ENCODE measurements at places on chromosomes 2 and 18. TPM values are rescaled to one million over a fixed set of nuclear protein-coding genes. Genes with fewer than 3 reads are reported as not detected.

DNA sequence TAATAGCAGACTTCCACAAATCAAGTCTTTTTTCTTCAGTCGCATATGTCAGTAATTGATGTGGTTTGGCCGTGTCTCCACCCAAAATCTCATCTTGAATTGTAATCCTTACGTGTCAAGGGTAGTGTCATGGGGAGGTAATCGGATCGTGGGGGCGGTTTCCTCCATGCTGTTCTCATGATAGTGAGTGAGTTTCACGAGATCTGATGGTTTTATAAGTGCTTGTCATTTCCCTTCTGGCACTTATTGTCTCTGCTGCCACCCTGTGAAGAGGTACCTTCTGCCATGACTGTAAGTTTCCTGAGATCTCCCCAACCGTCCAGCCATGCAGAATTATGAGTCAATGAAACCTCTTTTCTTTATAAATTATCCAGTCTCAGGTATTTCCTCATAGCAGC lies 478.8 kb downstream of the PTPRM start:
- no peaks in the 10 kb centered on the region for H3K27me3 ChIP-seq
- H3K4me1 ChIP-seq = no peaks in the 10 kb centered on the region
- no peak for DNase-seq
- no peak overlapping the region for H3K4me3 ChIP-seq

DNA sequence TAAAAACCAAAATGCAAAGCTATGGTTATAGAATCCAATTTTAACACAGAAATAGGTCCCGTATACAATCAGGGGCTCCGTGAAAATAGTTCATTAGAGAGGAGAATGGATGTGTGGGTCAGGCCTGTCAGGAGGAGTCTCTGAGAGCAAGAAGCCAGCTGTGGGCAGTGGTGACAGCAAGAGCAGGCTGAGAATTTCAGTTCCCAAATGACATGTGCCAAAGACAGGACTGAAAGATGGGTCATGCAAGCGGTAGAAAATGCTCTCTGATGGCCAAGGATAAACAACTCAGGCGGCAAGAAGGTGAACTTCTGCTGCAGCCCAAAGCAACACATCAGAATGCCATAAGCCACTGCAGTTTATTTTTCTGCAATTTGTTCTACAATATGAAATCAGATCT lies 100.4 kb downstream of the CCDC141 start:
- H3K27me3 ChIP-seq = no peaks in the 10 kb centered on the region
- H3K27ac ChIP-seq = no peak overlapping the region

Gene RANBP2
- total RNA-seq = 156 TPM

Gene CABYR
- total RNA-seq = 4.7 TPM

GRCh38 chr2:19911808-19912509 lies 10.2 kb upstream of the TTC32 start:
- no peaks in the 10 kb centered on the region for H3K4me1 ChIP-seq
- no peaks in the 10 kb centered on the region for H3K36me3 ChIP-seq
- H3K4me3 ChIP-seq = no peak overlapping the region
- H3K27ac ChIP-seq = no peak overlapping the region

Gene SPTBN1
- 286 TPM for total RNA-seq

Gene FIGN
- total RNA-seq = 1.2 TPM

- H3K27ac ChIP-seq = no peak overlapping the region
- H3K27me3 ChIP-seq = no peaks in the 10 kb centered on the region
- H3K36me3 ChIP-seq = no peaks in the 10 kb centered on the region
- no peaks in the 10 kb centered on the region for H3K4me1 ChIP-seq
- H3K4me3 ChIP-seq = no peak overlapping the region
Observed at GRCh38 chr2:195486520-195486919, 170.5 kb upstream of the SLC39A10 start.

DNA sequence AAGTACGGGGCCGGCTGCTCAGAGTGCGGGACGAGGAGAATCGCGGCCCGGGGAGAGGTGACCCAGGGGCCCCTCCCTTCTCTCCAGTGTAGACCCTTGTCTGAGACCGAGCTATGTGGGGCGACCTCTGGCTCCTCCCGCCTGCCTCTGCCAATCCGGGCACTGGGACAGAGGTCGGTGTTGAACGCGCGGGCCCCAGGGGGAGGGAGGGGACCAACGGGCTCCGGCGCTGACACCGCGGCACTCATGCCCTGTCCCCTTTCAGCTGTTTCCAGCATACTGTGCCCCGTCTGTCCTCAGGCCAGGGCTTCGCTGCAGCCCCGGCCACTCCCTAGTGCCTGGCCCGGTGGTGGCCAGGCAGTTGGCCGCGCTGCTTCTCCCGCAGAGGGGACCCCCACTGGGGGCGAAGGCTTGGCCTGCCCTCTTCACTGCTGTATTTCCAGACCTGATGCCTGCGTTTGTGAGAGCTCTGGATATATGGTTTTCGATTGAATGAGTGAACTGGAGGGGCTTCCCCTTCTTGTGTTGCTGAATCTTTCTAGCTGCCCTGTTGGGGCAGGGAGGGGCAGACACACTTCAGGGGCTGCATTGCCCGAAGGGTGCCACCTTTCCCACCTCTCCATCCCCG lies 809 bp downstream of the DBI start:
- peaks cover 35% of the 10 kb centered on the region for H3K36me3 ChIP-seq
- peak; percentile 82 for DNase-seq
- peak overlapping the region; percentile 63 for H3K4me3 ChIP-seq
- peak overlapping the region; percentile 91 for H3K27ac ChIP-seq
- H3K4me1 ChIP-seq = peaks cover 45% of the 10 kb centered on the region

- DNase-seq = peak; percentile 67
- peak overlapping the region; percentile 98 for H3K4me3 ChIP-seq
- peaks cover 15% of the 10 kb centered on the region for H3K36me3 ChIP-seq
- H3K27ac ChIP-seq = peak overlapping the region; percentile 99
- H3K4me1 ChIP-seq = peaks cover 10% of the 10 kb centered on the region
Observed at GRCh38 chr2:229921101-229921891, 513 bp downstream of the TRIP12 start.

DNA sequence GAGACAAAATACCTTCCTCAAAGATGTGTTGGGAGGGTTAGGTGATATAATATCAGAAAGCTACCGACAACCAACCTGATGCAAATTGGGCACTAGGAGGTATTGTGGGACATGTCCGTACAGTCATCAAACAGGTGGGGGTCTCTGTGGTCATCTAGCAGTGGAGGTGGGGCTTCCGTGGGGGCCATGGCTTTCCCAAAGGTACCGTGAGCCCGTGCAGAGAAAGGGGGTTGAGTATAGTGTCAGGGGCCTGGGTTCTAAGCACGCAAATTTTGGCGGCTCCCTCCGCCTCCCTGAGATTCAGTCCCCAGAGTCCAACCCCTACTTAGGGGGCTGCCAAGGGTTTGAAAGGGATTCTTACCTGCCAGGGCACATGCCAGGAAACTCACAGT lies 32.6 kb downstream of the HJURP start:
- no peak overlapping the region for H3K4me3 ChIP-seq
- no peaks in the 10 kb centered on the region for H3K4me1 ChIP-seq
- H3K27me3 ChIP-seq = no peaks in the 10 kb centered on the region
- no peak for DNase-seq
- H3K27ac ChIP-seq = no peak overlapping the region
- H3K36me3 ChIP-seq = no peaks in the 10 kb centered on the region

DNA sequence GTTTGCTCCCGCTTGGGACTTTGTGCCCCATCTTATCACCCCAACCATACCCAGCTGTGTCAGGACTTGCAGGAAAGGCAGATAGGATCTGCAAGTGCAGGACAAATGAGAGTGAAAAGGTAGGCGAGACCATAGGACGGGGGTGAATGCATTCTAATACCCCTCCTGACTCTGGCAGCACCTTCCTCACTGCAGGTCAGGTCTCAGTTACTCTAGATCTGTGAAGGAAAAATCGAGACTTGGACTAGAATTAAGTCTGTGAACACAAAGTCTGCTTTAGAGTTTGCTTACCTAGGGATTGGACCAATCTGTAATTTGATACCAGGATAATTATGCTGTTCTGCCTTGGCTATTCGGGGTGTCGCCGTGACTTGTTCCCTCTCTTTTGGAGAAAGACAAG lies 19.7 kb downstream of the NT5DC4 start:
- no peak overlapping the region for H3K4me3 ChIP-seq
- H3K36me3 ChIP-seq = no peaks in the 10 kb centered on the region
- no peak for DNase-seq
- peaks cover 5% of the 10 kb centered on the region for H3K4me1 ChIP-seq
- H3K27me3 ChIP-seq = no peaks in the 10 kb centered on the region
- no peak overlapping the region for H3K27ac ChIP-seq

- H3K27me3 ChIP-seq = no peaks in the 10 kb centered on the region
- H3K36me3 ChIP-seq = no peaks in the 10 kb centered on the region
- no peak overlapping the region for H3K4me3 ChIP-seq
- H3K27ac ChIP-seq = no peak overlapping the region
- H3K4me1 ChIP-seq = no peaks in the 10 kb centered on the region
- DNase-seq = no peak
Observed at GRCh38 chr2:66938471-66938967, 458.6 kb upstream of the ETAA1 start.

Gene MROH2A
- not detected for total RNA-seq

GRCh38 chr2:143824791-143825190 lies 695.1 kb downstream of the ZEB2 start:
- no peaks in the 10 kb centered on the region for H3K36me3 ChIP-seq
- DNase-seq = no peak
- no peak overlapping the region for H3K4me3 ChIP-seq
- H3K27ac ChIP-seq = no peak overlapping the region
- H3K4me1 ChIP-seq = no peaks in the 10 kb centered on the region

Gene FER1L5
- not detected for total RNA-seq

DNA sequence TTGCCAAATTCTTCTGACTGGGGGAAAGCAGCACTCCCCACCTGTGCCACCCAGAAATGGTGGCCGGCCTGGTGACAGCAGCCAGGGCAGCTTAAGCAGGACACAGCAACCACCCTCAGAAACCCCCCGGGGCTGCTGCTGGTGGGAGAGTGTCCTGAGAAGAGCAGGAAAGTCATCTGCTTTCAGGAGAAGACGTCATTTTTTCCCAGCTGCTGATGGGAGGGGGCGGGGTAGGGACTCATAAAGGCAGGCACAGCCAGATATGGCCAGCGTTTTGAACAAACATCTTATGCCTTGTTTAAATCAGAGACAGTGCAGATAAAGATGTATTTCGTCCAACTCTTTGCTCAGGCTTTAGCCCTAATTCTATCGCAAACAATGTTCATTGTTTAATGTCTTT lies 139.5 kb downstream of the LRRC30 start:
- H3K27ac ChIP-seq = peak overlapping the region; percentile 64
- H3K27me3 ChIP-seq = no peaks in the 10 kb centered on the region
- H3K4me3 ChIP-seq = no peak overlapping the region
- H3K4me1 ChIP-seq = peaks cover 21% of the 10 kb centered on the region
- DNase-seq = peak; percentile 78

Gene DOK6
- 10.1 TPM for total RNA-seq

DNA sequence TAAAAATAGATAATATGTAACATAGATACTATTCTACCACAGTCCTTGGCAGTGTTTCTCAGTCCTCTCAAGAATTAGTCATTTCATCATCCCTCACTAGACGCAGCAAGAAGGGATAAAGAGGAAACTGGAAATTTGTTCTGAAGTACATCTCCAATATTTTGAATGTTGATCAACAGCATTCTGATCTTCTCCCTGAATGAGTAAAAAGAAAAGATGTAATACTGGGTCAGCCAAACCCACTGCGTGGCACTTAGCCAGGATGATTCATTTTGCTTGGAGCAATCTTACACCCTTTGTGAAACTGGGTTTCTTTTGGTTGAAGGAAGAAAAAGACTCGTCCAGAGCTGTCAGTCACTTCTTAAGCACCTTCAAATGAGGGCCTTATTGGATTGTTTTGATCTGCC lies 54.1 kb downstream of the TAF1B start:
- H3K4me1 ChIP-seq = peaks cover 11% of the 10 kb centered on the region
- DNase-seq = peak; percentile 73
- peak overlapping the region; percentile 44 for H3K27ac ChIP-seq
- H3K36me3 ChIP-seq = peaks cover 1% of the 10 kb centered on the region
- no peaks in the 10 kb centered on the region for H3K27me3 ChIP-seq

GRCh38 chr2:103823847-103824246 lies 1030.1 kb upstream of the POU3F3 start:
- no peaks in the 10 kb centered on the region for H3K4me1 ChIP-seq
- DNase-seq = peak; percentile 55
- H3K4me3 ChIP-seq = no peak overlapping the region
- no peak overlapping the region for H3K27ac ChIP-seq

Gene RMC1
- total RNA-seq = 21.9 TPM

GRCh38 chr2:100603948-100604633 lies 41.3 kb downstream of the PDCL3 start:
- H3K36me3 ChIP-seq = no peaks in the 10 kb centered on the region
- no peak overlapping the region for H3K27ac ChIP-seq
- DNase-seq = no peak
- peaks cover 4% of the 10 kb centered on the region for H3K4me1 ChIP-seq
- H3K27me3 ChIP-seq = no peaks in the 10 kb centered on the region

Gene CNDP1
- 0.72 TPM for total RNA-seq

DNA sequence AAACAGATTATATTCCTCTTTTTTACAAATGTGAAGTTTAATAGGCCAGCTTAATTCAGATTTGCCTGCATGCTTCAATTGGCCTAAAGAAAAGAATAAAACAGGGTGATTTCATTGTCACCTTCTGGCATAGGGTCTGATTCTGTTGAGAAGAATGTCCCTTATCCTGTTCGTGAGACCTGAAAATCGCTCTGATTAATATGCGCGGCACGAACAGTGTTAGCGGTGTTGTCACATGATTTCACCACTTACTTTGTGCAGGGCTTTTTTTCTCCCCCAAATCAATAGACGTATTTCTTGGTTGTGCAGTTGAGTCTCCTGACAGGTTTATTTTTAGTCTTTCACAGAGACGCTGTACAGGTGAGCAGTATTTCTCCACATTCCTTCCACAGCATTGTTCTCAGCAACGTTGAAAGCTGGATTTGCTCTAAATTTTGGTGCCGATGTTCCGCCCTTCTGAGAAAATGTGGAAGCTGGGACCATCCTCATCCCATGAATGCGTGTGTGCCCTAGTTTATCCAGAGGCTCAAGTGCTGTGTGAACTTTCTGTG lies 81.9 kb downstream of the ITGB1BP1 start:
- H3K27me3 ChIP-seq = no peaks in the 10 kb centered on the region
- H3K27ac ChIP-seq = no peak overlapping the region
- peak; percentile 40 for DNase-seq
- H3K4me3 ChIP-seq = no peak overlapping the region
- peaks cover 11% of the 10 kb centered on the region for H3K4me1 ChIP-seq
- peaks cover 5% of the 10 kb centered on the region for H3K36me3 ChIP-seq

GRCh38 chr2:206054952-206055351 lies 31.0 kb downstream of the INO80D start:
- H3K4me1 ChIP-seq = no peaks in the 10 kb centered on the region
- H3K36me3 ChIP-seq = peaks cover 59% of the 10 kb centered on the region
- no peak overlapping the region for H3K27ac ChIP-seq
- H3K4me3 ChIP-seq = no peak overlapping the region
- H3K27me3 ChIP-seq = no peaks in the 10 kb centered on the region

DNA sequence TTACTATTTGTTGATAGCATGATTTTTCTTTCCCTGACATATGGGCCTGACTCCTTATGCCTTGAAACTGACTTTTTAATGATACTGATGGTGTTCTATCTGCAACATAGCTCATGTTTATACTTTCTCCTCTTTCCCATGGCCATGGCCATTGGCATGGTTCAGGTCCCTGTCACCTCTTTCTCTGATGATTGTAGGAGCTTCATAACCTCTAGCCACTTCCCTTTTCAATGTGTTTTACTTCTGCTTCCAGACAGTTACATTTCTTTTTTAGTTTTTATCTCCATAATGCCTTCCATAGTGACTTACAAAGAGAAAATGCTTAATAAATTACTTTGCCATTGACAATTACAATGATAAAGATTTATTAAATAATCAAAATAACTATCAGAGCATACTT lies 177.9 kb upstream of the SETBP1 start:
- no peak for DNase-seq
- no peaks in the 10 kb centered on the region for H3K36me3 ChIP-seq
- no peak overlapping the region for H3K4me3 ChIP-seq

Gene TUBA4B
- not detected for total RNA-seq

- peaks cover 30% of the 10 kb centered on the region for H3K36me3 ChIP-seq
- H3K27ac ChIP-seq = no peak overlapping the region
- no peak for DNase-seq
- H3K4me1 ChIP-seq = peaks cover 10% of the 10 kb centered on the region
- no peak overlapping the region for H3K4me3 ChIP-seq
Observed at GRCh38 chr18:35371412-35372195, 5.5 kb downstream of the ZNF396 start.

Gene PCARE
- not detected for total RNA-seq
